ENCODE measurements at places on chromosomes 4 and X.

GRCh38 chrX:42776195-42776594, 1.8 kb downstream of the PPP1R2C start:
- no peaks in the 10 kb centered on the region for H3K36me3 ChIP-seq
- H3K4me1 ChIP-seq: no peaks in the 10 kb centered on the region
- no peak overlapping the region for H3K27ac ChIP-seq
- no peak for DNase-seq
- no peaks in the 10 kb centered on the region for H3K27me3 ChIP-seq
- H3K4me3 ChIP-seq: no peak overlapping the region

DNA sequence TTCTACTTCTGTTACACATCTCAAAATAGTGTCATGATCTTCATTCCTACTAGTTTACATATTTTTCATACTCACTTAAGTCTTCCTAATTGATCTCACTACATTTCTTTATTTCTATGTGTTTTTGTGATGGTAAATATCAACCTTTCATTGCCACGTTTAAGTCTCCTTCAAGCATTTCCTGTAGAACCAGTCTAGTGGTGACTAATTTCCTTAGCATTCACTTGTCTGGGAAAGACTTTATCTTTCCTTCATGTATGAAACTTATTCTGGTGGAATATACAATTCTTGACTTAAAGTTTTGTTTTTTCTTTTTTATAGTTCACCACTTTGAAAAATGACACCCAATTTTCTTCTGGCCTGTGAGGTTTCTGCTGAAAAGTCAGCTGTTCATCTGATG, 181.4 kb upstream of the NEIL3 start:
- H3K36me3 ChIP-seq: no peaks in the 10 kb centered on the region
- no peaks in the 10 kb centered on the region for H3K4me1 ChIP-seq
- H3K27ac ChIP-seq: no peak overlapping the region
- no peak overlapping the region for H3K4me3 ChIP-seq
- H3K27me3 ChIP-seq: no peaks in the 10 kb centered on the region
- no peak for DNase-seq

- peaks cover 7% of the 10 kb centered on the region for H3K36me3 ChIP-seq
- DNase-seq: no peak
- H3K4me1 ChIP-seq: peaks cover 3% of the 10 kb centered on the region
- H3K27ac ChIP-seq: no peak overlapping the region
- H3K27me3 ChIP-seq: no peaks in the 10 kb centered on the region
- H3K4me3 ChIP-seq: no peak overlapping the region
Observed at GRCh38 chrX:47176101-47176740, 17.4 kb upstream of the UBA1 start.

DNA sequence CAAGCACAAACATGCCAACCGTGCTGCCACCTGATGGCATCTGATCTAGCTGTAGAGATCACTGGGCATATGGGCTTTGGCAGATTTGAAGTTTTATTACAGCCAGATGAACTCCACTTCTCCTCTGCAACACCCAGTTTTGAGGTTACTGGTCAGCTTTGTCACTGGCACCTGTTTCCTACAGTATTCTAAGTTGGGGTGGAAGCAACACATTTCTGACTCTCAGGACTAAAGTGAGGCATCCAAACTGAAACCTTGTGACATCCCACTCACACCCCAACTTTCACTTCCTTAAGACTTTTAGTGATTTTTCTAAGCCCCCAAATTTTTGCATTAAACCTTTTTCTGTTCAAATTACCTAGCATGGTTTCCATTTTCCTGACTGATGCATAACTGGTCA, 115.1 kb upstream of the PCDH18 start:
- H3K4me1 ChIP-seq: no peaks in the 10 kb centered on the region
- H3K4me3 ChIP-seq: no peak overlapping the region
- no peak overlapping the region for H3K27ac ChIP-seq
- no peaks in the 10 kb centered on the region for H3K36me3 ChIP-seq
- no peaks in the 10 kb centered on the region for H3K27me3 ChIP-seq

DNA sequence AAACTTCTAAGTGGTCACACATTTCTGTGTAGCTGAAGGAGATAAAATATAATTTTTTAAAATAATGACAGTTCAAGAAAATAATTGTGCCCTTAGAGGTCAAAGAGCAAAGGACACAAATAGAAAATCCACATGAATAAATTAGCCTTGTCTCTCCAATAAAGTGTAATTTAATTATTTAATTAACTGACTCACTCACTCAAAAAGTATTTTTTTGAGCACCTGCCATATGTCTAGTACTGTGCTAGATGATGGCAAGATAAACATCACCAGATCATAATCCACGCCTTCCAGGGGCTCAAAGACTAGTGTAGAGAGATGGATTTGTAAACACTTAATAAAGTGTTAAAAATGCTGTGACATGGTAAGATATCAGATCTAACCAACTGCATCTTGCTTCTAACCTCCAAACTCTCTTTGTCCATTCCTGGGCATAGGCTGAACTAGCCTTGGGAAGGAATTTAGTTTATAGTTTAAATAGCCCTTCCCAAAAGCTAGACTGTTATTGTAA, 112.5 kb downstream of the SCLT1 start:
- DNase-seq: no peak
- no peak overlapping the region for H3K4me3 ChIP-seq
- no peaks in the 10 kb centered on the region for H3K4me1 ChIP-seq
- no peaks in the 10 kb centered on the region for H3K27me3 ChIP-seq
- H3K27ac ChIP-seq: no peak overlapping the region
